ENCODE measurements at places on chromosomes 16 and 17. TPM values are rescaled to one million over a fixed set of nuclear protein-coding genes. Genes with fewer than 3 reads are reported as not detected.

Gene MGAT5B
- polyA plus RNA-seq: 2.8 TPM

Gene CLDN9
- polyA plus RNA-seq: not detected

Gene SMTNL2
- not detected for polyA plus RNA-seq

Gene PIRT
- polyA plus RNA-seq: not detected

Gene HOXB8
- polyA plus RNA-seq: 6.2 TPM

Gene ODAD4
- polyA plus RNA-seq: 0.38 TPM

Gene FAM171A2
- 8.1 TPM for polyA plus RNA-seq

Gene STX1B
- 11.4 TPM for polyA plus RNA-seq

Gene TBC1D3
- not detected for polyA plus RNA-seq

Gene NATD1
- 4.3 TPM for polyA plus RNA-seq

Gene C16orf96
- polyA plus RNA-seq: not detected

Gene WFIKKN1
- 0.10 TPM for polyA plus RNA-seq

Gene HS3ST6
- not detected for polyA plus RNA-seq

Gene CBFA2T3
- not detected for polyA plus RNA-seq

Gene ESRP2
- 0.14 TPM for polyA plus RNA-seq

Gene ITGAX
- polyA plus RNA-seq: 0.09 TPM

Gene SCIMP
- polyA plus RNA-seq: not detected

Gene AGRP
- not detected for polyA plus RNA-seq

Gene IL34
- 2.0 TPM for polyA plus RNA-seq

Gene TBX6
- polyA plus RNA-seq: 0.06 TPM

Gene VMO1
- polyA plus RNA-seq: 0.14 TPM

Gene MYH1
- not detected for polyA plus RNA-seq

Gene TBC1D26
- 0.04 TPM for polyA plus RNA-seq

Gene CDYL2
- polyA plus RNA-seq: 0.93 TPM

Gene CTRL
- polyA plus RNA-seq: 0.89 TPM

Gene ITPRIPL2
- polyA plus RNA-seq: 10.1 TPM

Gene CCL1
- polyA plus RNA-seq: not detected

Gene KLHL10
- not detected for polyA plus RNA-seq
